ENCODE measurements at places on chromosomes 16 and 17.

- no peak for DNase-seq
These were observed 51.7 kb downstream of the ZNF778 start for GRCh38 chr16:89268987-89269735.

GRCh38 chr16:56269811-56270684 lies 78.8 kb downstream of the GNAO1 start:
- no peak for DNase-seq

- no peak for DNase-seq
These were observed 40.4 kb downstream of the B9D1 start for GRCh38 chr17:19322129-19322505.

- no peak for DNase-seq
These were observed 2.7 kb upstream of the ACE start for GRCh38 chr17:63474174-63474573.

GRCh38 chr17:58320570-58321323 lies 7.8 kb downstream of the TSPOAP1 start:
- no peak for DNase-seq

DNA sequence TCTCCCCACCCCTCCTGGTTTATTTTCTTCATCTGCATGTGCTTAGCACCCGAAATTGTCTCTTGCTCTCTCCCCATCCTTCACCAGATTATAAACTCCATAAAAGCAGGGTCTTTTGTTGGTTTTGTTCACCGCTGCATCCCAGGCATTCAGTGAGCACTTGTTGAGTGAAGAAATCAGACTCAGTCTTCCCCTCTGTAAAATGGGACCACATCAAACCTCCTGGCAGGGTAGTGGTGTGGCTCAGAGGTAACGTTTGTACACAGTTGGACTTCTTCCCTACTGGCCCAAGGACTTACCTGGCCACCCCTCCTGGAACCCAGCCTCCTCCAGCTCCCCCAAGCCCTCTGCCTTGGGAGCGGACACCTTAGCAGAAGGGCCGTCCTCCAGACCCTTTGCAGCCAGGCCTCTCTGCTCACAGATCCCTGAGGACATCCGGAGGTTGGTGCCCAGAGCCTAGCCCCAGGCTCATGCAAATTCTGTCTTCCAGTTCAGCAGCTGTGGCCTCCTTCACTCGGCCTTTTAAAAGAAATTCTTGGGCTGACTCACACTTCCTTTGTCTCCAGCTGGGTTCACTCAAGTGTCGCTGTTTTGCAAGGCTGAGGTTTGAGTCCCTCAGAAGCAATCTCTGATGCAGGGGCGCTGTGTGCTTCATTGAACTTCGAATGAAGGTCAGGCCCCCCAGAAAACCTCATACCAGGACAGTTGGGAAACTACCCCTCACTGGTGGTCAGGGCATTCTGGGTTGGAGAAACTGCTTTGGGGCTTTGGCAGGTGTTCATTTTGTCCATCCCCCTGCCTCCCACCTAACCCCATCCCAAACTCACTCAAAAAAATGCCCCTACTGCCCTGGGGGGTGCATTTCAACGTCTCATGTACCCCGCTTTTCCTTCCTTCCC lies 16.8 kb upstream of the RMI2 start:
- peak; percentile 10 for DNase-seq

DNA sequence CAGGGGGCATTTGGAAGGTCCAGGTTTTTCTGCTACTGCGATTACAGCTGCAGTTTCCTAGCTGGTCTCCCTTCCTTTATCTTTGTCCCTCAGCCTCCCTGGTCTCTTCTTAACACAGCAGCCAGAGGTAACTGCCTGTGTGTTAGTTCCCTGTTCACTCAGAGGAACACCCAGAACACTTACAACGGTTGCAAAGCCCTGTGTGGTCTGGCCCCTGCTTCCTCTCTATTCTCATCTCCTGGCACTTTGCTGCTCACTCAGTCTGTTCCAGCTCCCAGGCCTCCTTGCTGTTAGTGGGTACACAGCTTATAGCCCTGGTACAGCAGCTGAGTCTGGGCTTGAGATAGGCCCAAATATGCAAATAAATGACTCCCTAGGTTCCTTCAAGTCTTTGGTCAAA lies 16.4 kb downstream of the NTN1 start:
- DNase-seq = no peak

DNA sequence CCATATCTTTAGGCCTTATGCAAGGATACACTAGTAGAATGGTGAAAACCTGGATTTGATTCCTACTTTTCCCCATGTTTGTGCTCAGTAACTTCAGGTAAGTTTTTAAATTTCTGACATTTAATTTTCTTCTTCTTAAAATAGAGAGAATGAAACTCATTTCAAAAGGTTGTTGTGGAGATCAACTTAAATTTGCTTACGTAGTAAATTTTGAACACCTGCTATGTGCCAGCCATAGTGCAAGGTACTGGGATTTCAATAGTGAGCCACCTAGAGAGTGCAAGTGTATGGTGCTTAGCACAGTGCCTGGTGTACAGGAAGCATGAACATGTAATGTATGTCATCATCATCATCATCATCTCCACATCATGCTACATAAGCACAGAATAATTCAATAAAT lies 73.6 kb upstream of the SMIM36 start:
- no peak for DNase-seq

GRCh38 chr16:64857411-64857810 lies 264.5 kb downstream of the CDH11 start:
- no peak for DNase-seq

Measured in activated naive CD8-positive, alpha-beta T cell treated with anti-CD3 and anti-CD28 coated beads, Interleukin-2, amount 50 U/mL, for 16 hours (primary cell).